ENCODE measurements at places on chromosomes 4 and X.

DNA sequence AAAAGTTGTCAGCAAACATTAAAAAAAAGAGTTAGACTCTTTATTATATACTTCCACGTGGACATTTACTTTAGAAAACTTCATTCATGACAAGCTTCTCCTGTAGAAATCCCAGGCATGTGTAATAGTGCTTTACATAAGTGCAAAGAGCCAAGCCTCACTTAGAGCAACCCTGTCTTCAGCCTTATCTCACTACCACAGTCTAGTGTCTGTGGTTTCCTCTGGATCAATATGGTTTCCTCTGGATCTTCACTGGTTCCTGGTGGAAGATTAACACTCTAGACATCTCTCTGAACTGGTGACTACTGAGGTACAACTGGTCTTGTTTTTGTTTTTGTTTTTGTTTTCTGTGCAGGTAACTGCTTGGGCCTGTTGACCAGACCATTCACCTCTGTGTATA lies 18.4 kb upstream of the ARMCX5 start:
- no peak for DNase-seq

GRCh38 chrX:109464231-109464630 lies 17.7 kb downstream of the GUCY2F start:
- no peak for DNase-seq

GRCh38 chrX:140766024-140766611 lies 56.6 kb downstream of the LINC00632 start:
- no peak for DNase-seq

DNA sequence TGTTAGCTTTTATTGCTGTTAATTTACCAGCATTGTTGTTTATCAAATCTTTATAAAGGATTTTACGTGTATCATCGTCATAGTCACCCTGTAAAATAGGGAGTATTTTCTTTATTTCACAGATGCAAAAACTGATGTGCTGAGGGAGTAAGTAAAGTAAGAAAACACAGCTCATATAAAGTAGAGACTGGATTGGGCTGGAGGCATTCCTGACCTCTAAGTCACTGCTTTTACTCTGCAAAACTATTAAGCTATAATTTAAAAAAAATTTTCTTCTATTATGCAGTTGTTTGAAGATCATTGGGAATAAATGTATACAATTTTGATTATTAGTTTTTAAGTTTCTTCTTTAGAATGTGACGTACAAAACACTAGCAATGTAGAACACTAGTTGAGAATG lies 45.9 kb downstream of the NUDT6 start:
- DNase-seq: no peak

DNA sequence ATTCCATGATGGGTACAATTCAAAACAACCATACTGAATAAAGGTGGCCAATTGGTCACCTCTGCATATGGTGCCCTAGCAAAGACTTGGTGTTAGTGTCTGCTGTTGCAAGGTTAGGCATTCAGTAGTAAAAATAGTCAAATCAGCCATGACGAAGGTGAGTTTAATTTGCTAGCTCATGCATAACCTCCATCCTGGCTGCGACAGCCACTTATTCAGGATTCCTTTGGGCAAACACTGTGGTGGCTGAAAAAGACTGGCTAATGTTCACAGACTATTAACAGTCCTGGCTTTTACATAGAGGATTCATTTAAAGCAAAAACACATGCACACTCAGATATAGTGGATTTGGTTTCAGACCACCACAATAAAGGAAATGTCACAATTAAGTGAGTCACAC lies 34.8 kb upstream of the MAP9 start:
- DNase-seq: no peak

GRCh38 chr4:185480016-185480732 lies 8.6 kb upstream of the CCDC110 start:
- DNase-seq: no peak

DNA sequence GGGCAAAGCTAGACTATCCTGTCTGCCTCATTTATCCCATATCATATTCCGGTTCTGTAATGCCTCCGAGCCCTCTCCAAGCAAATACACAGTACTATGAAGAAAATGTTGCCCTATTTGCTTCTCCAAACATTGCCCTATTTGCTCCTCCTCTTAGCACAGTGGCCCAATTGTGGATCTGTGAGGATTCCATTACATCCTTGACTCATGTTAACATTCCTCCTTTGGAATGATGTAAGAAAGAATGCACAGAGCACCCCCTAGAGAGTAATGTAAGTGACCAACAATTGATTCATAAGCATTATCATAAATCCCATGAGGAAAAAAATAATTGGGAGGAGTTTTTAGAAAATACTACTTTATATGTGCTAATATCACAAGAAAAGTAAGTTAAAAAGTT lies 11.3 kb upstream of the BTC start:
- DNase-seq: no peak

DNA sequence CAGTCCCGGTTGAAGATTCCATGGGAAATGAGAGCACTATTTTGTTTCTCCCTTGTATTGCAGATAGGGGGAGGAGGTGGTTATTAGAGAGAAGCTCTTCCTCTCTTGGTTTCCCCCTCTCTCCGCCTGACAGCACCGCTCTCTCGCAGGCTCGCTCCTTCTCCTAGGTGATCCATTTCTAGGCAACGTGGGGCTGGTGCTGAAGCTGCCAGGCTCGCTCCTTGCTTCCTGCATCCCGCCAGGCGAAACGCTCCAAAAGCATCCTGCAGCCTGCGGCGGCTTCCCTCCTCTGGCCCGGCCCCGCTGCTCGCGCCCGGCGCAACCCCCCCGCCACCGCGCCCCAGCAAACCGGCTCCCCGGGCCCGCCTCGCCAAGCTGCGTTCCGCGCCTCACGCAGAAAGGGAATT lies at the start of gene GRID2:
Gene GRID2, plus strand, starts transcription at position 346 of the 407 bp plus-strand sequence.
- DNase-seq: no peak

GRCh38 chr4:165403637-165404036 lies 24.8 kb downstream of the CPE start:
- no peak for DNase-seq

- no peak for DNase-seq
Measured at GRCh38 chr4:75495476-75495875, 18.7 kb downstream of the RCHY1 start.

- no peak for DNase-seq
Measured at GRCh38 chr4:20254511-20255250, 3.0 kb downstream of the SLIT2 start.

DNA sequence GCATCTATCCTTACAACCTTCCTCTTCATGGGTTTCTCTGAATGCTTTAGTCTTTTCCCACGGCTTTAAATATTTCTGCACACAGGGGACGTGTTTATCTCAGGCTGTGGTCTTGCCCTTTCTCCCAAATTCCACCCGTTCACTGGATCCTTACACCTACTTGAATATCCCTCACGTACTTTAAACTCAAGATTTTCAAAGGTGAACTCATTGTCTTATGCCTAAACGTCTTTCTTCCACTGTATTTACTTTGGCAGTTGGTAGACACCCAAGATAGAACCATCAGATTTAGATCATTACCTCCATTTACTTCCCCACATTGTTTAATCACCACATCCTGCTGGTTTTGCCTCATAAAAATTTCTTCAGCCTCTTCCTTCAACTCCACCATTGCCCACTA lies 269.2 kb downstream of the CBLL2 start:
- no peak for DNase-seq

- DNase-seq: no peak
Measured at GRCh38 chr4:180669680-180670079, 1573.5 kb upstream of the TENM3 start.

- no peak for DNase-seq
Measured at GRCh38 chr4:173417833-173418232, 18.9 kb upstream of the SCRG1 start.

DNA sequence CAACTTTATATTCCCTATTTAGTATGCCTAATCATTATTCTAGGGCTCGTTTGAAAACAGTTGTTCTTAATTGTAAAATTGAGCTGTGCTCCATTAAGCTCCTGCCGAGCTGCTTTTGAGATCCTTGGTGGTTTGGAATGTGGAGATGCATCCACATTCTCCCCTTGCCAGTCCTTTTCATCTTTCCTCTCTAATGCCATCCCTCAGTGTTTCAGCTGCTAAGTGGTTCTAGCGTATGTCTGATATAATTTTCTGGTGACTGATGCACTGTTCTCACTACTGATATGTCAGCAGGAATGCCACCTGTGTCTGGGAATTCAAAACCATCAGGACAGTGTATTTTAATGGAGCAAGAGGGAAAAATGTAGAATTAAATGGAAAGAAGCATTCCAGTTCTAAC lies 1085.0 kb downstream of the CCSER1 start:
- no peak for DNase-seq

DNA sequence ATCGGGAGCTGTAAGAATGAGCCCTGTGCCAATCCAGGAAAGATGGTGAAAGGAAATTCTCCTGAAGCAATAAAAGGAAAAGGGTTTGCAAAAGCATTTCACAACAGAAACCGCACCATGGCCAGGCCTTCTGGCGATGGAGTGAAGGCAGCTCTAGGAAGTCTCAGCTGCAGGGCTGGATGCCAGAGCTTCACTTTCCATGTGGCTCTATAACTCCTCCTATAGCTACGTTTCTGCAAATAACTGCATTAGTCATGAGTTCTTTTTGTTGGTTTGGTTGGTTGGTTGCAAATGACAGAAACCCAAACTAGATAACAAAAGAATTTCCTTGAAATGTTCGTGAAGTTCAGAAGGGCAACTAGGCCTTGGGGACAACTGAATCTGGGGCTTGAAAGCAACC lies 84.6 kb downstream of the RELL1 start:
- DNase-seq: no peak

DNA sequence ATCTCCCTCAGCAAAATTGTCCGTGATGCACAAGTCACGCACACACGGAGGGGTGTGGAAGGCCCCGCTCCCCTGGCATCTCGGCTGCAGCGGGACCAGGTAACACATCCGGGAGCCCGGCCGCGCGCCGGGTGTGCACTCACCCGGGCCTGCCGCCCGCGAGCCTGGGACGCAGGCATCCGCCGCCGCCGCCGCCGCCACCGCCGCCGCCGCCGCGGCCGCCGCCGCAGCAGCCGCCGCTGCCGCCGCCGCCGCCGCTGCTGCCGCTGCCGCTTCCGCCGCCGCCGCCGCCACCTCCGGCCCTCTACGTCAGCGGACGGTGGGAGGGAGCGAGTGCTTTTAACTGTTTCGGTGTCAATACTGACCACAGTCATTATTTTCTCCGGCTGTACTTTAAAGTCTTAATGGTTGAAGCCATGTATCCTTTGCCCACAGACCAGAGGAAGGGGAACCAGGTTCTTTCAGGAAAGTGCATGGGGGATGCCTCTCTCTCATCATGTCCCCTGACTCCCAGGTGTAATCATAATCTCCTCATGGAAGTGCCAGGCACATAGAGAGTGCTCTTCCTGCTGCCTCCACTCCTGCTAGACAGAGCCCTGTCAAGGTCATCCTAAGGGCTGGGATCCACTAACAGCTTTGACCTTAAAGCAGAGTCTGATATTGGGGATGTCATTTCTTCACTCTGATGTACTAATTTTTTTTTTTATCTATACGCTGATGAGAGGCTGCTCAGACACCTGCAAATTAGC lies 38.0 kb downstream of the MAGEE2 start:
- DNase-seq: no peak

DNA sequence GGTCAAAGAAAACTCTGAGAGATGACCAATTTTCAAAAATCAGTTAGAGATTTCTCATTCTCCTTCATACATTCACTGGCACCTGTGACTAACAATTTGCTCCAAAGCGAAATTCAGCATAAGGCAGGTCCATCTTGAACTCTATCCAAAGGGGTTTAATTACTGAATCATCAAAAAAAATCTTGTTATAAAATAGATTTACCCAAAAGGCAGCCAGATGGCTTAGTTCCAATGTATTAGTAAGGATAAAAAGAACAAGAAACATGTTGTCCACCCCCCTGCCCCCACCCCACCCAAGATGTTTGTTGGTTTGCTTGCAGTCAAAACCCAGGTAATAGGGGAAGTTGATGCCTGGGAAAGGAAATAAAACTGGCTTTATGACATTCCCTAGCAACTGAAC lies 200.3 kb downstream of the ANTXR2 start:
- no peak for DNase-seq

DNA sequence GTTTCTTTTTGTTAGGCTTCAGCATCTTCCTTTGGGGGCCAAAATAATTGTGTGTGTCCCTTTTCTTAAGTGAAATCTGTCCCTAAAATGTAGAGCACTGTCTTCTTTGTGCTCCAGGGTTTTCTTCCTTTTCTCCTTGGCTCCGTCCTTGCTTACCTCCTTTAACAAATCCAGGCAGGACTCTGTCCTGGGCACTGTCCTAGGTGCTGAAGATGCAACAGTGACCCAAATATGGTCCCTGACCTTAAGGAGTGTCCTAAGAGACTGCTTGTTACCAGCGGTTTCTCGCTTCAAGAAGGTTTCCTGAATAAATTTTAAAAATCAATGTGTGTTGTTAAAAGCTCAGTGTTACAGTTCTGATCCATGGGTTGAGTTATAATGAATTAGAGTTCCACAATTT lies 471.8 kb downstream of the KCNIP4 start:
- DNase-seq: no peak

DNA sequence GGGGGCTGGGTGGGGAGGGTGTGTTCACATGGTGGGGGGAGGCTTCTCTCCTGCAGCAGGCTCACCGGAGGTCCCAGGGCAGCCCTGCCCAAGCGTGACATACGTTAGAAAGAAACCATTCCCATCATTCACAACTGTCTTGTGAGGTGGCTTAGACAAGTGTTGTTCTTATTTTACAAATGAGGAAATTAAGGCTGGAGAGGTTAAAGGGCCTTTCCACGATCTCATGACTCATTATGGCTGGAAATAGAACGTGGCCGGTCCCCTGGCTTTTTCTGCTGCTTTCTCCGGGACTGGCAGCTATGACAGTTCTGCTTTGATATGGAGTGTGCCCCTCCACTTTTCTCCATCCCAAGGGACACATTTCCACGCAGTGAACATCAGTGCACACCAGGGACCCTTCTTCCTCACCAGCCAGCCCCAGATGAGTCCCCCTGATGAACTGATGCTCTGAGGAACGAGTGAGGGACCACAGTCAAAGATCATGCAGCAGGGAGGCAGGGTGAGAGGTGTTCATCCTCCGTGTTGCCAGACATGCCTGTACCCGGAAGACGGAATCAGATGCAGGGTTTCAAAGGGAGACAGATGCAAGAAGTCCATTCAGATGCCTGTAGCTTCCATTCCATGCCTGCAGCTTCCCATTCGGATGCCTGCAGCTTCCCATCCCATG lies 64.0 kb upstream of the ACSL1 start:
- DNase-seq: no peak

- DNase-seq: no peak
Measured at GRCh38 chr4:152063621-152064240, 302.9 kb upstream of the GATB start.

DNA sequence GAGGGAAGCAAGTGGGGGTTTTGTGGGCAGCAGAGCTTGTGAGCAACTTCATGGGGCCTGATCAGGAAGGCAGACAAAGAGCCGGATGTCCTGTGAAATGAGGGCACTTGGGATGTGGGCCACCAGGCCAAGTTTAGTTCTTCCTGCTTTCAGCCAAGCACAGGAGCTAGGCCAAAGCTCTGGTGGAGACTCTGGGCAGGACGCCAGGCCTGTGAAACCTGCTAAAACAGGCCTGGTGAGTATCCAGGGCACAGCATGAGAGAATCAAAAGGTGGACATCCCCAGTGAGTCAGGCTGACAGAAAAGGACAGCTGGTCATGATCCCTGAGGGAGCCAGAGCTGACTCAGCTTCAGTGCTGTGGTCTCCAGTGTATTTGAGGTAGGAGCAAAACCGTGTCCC lies 95.7 kb downstream of the NPNT start:
- DNase-seq: no peak

Measured in cortex of kidney (tissue), 1 donor.